Stimulated activated CD4-positive, alpha-beta T cell treated with anti-CD3 and anti-CD28 coated beads, Interleukin-1b, Interleukin-23, amount 100 ng/mL, for 1 hour (primary cell): ENCODE measurements at places on chromosomes 2 and 18.

DNA sequence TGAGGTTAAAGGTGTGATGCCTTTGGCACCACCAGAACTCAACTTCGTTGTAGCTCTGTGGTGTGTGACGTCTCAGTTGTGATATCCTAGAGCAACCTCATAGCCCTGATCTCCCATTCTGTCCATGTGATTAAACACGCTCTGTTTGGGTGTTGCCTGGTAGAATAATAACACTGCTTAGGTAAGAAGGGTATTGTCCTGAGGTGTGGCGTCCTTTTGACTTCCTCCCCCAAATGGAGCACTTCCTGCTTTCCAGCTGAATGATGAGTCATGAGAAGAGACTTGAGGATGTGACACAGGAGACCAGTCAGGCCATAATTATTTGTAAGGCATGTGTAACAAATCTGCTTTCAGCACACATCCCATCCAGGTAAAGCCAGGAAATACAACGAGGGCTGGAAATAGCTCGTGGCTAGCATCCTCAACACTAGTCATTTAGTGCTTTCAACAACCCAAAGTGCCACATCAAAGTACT lies 100.7 kb downstream of the RAPGEF4 start:
- DNase-seq = no peak

DNA sequence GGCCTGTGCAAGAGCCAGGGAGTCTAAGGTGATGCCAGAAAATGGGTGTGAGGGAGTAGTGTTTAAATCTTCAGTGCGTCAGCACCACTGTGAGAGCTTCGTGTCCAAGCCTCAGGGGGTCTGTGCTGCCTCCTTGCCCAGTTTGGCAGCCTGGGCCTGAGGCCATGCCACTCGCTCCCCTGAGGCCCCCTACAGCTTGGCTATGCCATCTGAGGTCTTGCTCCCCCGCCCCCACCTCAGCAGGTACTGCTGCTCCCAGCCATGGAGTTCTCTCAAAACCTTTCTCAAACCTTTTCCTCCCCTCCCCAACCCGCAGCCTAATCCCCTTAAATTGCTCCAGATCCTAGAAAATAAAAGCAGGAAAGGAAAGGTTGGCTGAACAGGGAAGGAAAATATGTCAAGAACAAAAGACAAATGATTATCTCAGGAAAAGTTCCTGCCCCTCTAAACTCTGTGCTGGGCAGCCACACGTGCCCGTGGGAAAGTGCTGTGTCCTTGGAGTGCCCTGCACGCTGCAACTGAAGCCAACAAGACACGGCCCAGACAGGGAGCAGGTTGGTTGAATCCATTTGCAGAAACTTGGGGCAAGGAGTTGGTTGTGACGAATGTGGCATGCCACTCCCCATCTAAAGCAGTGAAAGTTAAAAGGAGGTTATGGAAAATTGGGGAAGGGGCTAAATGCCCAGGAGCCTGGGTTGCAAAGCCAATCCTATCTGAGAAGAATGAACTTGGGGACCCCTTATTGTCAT lies 61.2 kb downstream of the ATOH8 start:
- DNase-seq = no peak

DNA sequence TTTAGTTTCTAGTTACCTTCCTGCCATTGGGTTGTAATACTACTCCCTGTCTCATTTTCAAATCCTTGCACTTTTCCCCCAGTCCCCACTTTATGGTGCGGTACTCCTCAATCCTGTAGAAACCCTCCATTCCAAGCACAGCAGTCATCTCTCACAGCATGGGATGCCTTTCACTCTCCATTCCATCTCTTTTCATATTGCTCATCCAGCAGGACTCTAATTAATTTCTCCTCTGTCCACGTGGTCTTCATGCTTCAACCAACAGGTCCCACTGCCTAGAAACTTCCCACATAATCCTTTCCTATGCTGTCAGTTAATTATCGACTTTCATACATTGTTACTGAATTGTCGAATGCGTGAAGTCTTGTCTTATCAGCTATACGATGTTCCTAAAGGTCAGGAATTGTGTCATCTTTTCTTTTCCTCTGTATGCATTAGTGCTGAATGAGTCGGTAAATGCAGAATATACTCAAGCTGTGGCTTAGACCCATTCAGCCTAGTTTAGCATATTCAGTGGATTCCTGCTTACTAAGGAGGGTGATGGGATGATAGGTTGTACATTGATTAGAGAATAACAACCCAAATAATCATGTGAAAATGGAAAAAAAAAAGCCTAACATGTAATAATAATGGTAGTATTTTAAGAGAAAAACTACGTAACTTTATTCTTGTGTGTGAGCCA lies 89.7 kb downstream of the CRIM1 start:
- DNase-seq = no peak

- no peak for DNase-seq
These were observed 3.1 kb downstream of the PAIP2B start for GRCh38 chr2:71223767-71224333.

- DNase-seq = no peak
These were observed 95.4 kb downstream of the HAUS1 start for GRCh38 chr18:46199515-46200147.

DNA sequence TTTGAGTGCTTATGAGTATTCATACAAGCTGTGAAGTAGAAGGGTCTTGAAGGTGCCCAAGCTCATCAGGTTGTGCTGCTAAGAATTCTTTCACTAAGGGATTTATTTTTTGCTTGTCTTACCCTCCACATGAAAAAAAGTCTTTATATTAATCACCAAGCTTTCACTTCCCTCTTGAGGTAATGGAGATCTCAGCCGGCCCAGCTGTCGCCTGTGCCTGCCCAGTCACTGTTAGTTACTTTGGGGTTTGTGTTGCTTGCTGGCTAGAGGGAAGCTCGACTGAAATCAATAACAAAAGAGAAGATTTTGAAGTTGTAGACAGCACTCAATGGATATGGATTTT lies 21.9 kb downstream of the MC2R start:
- no peak for DNase-seq
